ENCODE measurements at places on chromosomes 16 and 17.

- no peak for DNase-seq
These were observed 6.4 kb downstream of the SDK2 start for GRCh38 chr17:73637866-73638265.

DNA sequence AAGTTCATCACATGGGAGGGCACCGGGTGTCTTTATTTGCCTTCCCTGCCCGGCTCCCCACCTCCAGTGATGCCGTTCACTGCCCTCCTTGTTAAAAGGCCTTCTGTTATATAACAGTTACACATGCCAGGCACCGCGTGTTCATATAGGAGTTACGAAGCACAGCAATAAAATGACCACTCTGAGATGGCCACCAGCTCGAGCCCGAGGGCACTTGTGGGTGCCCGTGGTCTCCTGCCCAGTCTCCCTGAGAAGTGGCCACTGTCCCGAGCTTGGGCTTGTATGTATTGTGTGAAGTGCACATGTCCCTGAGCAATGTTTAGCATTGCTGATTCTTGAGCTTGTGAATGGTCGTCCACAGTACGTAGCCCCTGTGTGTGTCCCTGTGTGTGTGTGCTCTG is 355.6 kb downstream of the SEC14L1 start:
- no peak for DNase-seq

GRCh38 chr17:64638552-64639203 is 23.4 kb downstream of the SMURF2 start:
- peak; percentile 31 for DNase-seq

DNA sequence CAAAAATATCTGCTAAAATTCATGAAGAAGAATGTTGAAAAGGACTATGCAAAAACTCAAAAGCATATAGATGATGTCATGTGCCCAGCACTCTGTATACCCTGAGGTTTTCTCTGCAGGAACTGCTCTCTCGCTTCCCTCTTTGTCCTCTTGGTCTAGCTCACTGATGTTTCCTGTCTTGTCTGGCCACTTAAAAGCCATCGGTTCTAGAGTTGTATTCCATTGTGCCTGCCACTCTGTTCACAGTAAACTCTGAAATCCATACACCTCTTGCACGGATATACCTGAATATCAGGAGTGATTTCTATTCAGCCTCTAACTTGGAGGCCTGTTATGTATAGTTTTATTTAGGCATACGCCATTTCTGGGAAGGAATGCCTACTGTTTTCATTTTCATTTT is 101.0 kb upstream of the CNTNAP4 start:
- DNase-seq, result no peak

GRCh38 chr17:32100971-32101631 is 41.2 kb upstream of the RHOT1 start:
- DNase-seq, result no peak

- DNase-seq, result no peak
These were observed 1.7 kb upstream of the TEX19 start for GRCh38 chr17:82357394-82357793.

DNA sequence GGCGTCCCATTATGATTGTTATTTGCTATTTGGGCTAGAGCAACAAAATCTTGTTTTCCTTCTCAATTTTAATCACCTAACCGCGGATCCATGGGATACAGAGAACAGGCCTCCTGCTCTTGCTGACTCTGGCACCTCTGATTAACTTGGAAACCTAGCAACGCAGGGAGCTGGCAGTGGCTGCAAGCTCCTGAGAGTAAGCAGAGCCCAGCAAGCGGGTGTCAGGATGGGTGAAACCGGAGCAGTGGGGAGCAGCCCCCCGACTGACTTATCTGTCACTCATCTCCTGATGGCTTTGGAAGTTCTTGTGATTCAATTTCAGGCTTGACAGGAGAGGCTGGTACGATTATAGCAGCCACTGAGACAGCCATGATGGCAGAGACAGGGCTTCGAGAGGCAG is 45.5 kb upstream of the CDC42EP4 start:
- DNase-seq, result no peak

DNA sequence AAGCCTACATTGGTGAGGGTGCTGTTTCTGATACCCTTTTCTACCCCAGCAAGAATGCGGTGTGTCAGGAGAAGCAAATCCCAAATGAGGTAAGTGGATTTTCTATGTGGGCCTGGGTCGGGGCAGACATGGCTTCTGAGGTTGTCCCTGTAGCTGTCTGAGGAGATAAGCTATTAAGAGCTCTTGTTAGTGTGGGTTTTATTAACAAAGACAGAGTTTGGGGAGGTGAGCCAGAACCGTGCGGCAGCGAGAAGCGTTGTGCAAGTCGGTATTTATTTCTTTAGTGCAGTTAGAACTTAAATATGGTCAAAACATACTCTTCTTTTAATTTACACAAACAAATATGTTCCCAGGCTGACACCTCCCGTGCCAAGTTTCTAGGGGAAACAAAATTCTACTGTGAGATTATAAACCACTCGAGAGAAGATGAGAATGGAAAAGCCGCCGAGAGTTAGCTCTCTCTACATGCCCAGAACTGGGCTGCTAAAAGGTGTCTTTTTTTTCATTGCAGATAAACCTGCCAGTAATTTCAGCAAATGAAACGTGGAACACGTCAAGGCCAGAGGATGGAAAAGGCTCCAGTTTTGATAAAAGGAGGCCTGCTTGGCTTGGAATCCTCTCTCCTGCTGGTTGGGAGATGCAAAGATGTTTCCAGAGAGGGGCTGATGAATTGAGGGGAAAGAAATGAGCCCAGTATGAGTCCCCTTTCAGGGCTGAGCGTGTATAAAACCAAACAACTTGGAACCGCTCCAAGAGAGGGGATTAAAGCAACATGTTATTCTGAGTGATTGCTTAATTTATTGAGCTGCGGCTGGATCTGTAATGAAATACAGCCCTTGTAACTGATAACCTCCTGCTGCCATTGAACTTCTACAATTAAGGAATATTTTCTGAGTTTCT is 254.6 kb downstream of the MRTFB start:
- no peak for DNase-seq

DNA sequence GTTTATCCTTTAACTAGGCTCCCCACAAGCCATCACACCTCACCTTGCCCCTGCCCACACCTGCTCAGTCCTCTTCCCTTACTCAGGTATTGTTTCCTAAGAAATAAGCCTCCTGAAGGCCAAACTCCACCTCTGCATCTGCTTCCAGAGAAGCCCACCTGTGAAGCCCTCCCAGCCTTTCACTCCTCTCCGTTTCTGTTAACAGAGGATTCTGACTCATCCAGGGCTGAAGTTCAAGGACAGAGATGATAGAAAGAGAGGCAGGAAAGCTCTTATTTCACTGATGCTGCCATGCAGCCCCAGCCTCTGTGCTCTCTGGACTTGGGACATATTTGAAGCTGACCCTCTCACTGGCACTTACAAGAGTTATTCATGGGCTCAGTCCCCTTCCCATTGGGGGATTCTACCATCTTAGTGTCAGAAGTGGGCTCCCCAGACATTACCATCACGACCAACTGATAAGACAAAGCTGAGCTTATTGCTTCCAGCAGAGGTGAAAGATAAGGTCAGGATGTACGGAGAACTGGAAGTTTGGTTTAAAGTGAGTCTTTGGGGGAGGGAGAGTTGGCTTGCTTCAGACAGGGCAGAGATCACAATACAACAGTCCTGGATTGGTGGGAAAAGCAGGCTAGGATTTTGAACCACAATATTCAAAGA is 35.3 kb upstream of the XYLT2 start:
- DNase-seq, result no peak

DNA sequence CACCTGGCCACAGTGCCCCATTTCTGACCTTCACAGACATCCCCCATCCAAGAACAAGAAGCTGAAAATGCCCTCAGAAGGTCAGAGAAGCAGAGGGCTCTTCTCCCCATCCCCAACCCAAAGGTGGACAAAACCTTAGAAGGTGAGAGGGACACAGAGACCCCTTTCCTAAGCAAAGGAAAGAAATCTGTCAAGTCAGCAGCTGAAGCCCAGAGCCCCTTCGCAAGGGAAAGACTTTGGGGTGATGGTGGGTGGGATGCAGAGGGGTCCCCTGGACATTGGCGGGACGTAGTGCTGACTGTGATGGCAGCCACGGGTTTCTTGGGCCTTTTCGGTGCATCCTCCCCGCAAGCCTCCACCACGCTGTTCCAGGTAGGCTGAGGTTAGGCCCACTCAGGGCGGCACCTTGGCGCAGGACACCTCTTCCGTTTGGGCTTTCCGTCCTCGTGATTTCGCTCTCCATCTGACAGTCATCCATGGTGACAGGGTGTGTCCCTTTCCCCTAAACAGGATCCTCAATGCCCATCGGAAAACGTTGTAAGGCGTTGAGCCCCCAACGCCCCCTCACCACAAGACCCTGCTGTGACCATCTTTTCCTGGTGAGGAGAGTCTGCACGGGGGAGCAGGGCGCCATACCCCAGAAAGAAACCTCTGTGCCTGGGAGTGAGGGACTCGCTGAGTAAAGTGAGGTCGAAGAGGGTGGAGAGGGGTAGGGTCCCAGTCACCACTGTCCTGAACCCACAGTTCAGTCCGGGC is 10.7 kb upstream of the GSDMA start:
- DNase-seq, result no peak

DNA sequence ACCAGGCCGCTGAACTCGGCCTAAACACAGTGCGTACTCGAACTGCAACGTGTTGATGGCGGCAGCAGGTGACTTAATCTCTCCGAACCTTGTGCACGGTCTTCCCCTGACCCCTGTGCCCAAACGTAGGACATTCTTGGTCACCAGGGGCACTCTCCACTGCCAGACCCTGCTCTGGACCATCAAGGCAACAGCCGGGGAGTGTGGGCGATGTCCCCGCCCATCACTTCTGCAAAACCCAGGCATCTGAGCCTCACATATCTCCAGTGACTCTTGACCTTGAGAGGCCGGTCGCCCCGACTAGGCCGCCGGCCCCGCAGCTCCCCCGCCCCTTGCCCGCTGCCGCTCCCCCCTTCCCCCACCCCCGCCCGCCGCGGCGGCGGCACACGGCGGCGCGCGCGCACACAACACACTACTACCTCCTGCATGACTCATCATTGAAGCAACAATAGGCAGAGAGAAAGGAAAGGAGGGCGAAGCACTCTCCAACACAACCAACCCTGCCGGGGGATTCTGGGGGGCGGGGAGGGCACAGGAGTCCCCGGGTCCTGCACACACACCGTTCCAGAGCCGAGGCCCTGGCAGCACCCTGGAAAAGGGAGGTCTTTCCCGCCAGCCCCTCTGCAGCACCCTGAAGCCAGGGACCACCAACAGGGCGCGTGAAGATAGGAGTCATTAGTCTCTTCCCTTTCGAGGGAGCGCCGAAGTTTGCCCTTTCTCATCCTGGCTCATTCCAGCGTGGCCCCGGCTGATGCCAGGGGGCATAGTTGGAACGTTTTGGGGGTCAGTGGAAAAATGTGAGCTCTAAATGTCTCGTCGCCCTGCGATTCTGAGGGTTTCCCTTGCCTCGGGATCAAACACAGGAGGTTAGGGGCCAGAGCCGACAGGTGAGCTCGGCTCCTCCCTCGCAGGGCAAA is 1.9 kb downstream of the MNT start:
- DNase-seq, result peak; percentile 64

GRCh38 chr17:45976755-45977505 is 22.1 kb upstream of the STH start:
- peak; percentile 45 for DNase-seq

DNA sequence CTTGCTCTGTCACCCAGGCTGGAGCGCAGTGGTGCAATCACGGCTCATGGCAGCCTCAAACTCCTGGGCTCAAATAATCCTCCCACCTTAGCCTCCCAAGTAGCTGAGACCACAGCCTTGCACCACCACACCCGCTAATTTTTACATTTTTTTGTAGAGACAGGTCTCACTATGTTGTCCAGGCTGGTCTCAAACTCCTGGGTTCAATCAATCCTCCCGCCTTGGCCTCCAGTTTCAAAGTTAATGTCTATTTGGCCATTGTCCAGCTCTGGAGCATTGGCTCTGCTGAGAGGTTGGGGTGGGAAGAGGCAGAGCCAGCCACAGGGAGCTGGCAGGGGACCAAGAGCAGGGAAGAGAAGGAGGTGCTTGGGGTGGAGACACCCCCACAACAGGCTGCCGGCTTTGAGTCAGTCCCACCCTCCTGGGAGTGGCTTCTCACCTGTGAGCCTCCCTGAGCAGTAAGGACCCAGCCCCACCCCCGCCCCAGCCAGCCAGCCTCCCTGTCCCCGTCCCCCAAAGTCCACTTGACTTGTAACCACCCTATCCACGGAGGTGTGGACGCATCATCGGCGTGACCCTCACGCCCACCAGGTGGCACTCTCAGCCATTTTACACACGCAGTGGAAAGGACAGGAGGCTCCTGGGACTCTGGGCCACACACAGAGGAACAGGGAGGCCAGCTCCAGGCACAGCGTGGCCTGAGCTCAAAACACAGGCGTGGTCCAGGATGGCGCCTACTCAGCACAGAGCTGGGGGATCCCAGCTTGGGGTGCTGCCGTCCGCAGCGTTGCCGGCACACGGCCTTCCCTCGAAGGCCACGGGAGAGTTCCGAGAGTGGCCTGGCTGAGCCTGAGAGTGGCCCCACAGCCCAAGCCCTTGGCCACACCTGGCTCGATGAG is 22.8 kb upstream of the PVALEF start:
- peak; percentile 67 for DNase-seq

DNA sequence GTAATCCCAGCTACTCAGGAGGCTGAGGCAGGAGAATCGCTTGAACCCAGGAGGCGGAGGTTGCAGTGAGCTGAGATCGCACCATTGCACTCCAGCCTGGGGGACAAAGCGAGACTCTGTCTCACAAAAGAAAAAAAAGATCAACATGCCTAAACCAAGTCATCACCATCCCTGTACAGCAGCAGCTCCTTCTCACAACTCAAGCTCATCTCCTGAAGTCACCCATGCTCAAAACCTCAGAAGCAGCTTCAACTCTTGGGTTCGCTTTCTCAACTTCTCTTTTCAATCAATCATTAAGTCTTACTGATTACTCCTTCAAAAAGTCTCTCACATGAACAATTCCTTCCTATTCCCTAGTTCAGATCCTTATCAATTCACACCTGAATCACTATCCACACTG is 31.3 kb downstream of the PHLPP2 start:
- DNase-seq, result no peak

GRCh38 chr16:19484096-19484495 is 37.8 kb downstream of the GDE1 start:
- no peak for DNase-seq

- no peak for DNase-seq
These were observed 9.2 kb downstream of the PMP22 start for GRCh38 chr17:15255713-15256454.

DNA sequence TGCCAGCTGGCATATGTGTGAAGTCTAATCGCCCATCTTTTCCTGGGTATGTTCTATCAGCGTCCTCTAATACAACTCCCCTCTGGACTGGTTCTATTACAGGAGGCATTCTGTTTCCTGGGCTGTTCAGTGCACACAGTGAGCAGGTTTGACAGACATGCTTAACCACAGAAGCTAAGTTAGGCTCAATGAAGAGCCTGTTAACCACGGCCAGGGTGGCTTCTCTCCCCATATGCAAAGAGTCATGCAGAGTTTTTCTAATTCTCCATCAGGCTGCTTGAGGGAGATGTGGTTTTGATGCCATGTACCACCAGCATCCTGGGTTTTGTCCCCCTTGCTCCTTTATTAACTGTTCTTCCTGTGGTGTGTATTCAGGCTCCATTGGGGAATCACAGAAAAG is 57.2 kb upstream of the ALOX12 start:
- no peak for DNase-seq

Data from brain microvascular endothelial cell (primary cell).